ENCODE measurements at places on chromosomes 6 and 20.

DNA sequence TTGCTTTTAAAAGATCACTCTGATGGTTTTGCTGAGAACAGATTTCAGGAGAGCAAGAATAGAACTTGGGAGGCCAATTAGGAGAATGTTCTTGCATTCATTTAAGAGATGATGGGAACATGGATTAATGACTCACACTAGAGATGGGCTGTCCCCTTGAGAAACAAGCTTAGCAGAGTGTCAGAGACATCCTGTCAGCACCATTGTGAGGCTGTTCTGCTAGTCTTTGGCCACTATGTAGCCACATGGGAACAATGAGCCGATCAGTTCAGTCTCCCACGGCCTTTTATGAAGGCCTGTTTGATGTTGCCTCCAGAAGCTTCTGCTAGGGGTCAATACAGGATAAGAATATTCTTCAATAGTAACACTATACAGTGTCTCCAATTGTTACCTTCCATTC is 113.0 kb upstream of the EYA4 start:
- no peak for DNase-seq

- no peak for DNase-seq
Observed at GRCh38 chr6:158489441-158489840, 70.5 kb upstream of the TMEM181 start.

- no peak for DNase-seq
Observed at GRCh38 chr20:44627364-44628010, 24.0 kb downstream of the ADA start.

DNA sequence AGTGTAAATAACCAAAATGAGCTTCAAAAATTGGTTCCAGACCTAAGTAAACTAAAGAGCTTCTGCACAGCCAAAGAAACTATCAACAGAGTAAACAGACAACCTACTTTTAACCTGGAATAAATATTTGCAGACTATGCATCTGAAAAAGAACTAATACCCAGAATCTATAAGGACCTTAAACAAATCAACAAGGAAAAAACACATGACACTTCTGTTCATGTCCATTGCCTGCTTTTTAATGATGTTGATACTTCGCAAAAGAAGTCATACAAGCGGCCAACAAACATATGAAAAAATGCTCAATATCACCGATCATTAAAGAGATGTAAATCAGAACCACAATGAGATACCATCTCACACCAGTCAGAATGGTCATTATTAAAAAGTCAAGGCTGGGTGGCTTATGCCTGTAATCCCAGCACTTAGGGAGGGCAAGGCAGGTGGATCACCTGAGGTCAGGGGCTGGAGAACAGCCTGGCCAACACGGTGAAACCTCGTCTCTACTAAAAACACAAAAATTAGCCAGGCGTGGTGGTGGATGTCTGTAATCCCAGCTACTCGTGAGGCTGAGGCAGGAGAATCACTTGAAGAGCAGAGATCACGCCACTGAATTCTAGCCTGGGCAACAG is 42.5 kb upstream of the DST start:
- no peak for DNase-seq

GRCh38 chr6:169555971-169556617 is 145.7 kb downstream of the WDR27 start:
- DNase-seq: no peak

GRCh38 chr6:39952167-39952566 is 17.9 kb upstream of the MOCS1 start:
- no peak for DNase-seq

All from activated CD4-positive, alpha-beta T cell treated with anti-CD3 and anti-CD28 coated beads, Interleukin-2, Interleukin-4, amounts not matched to agents 100 ng/mL and 50 ng/mL, durations not matched to agents 16 hours and 8 hours (primary cell).